ENCODE measurements at places on chromosomes 12 and 14.
A peak's percentile ranks its signal among the peaks of the same experiment; 100 is the strongest.

DNA sequence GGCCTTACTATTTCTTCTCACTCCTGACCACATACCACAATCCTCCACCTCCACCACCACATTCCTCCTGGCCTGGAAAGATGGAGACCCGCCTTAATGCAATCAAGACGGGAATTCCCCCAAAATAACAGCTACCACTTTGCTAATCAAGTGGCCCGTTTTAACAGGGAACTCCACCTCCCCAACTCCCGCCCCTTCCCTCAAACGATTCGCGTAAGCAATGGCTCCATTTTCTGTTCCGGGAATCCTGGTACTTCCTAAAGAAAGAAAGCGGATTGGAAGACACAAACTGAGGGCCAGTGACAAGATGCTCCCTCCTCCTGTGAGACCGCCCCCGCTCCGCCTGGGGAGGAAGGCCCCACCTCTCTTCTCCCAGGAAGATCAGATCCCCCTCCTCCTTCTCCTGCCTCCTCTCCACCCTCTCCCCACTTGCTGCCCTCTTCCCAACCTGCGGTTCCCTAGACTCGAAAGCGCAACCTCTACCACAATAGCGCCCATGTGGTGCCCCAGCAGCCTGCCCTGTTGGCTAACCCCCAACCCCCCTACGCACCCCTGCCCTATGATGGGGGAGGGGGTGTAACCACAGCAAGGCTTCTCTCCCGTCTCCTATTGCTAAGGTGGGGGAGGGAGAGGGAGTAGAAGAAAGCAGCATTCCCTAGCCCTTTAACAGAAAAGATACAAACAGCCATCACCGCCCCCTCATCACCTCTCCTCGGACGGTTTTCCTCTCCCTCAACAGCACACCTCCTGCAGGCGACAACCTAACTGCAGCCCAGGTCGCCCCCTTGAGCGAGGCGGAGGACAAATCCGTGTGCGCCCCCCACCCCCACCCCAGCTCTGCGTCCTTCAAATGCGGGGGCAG is 777 bp downstream of the ARF3 start:
- peaks cover 27% of the 10 kb centered on the region for H3K36me3 ChIP-seq
- peak overlapping the region; percentile 69 for H3K4me3 ChIP-seq
- H3K27ac ChIP-seq, result peak overlapping the region; percentile 48
- DNase-seq, result peak; percentile 91
- no peaks in the 10 kb centered on the region for H3K27me3 ChIP-seq

- peaks cover 24% of the 10 kb centered on the region for H3K4me1 ChIP-seq
- H3K27ac ChIP-seq, result 0 out of 2 replicates have a peak overlapping the region, but pooled peaks have one; percentile 28
- no peaks in the 10 kb centered on the region for H3K27me3 ChIP-seq
Observed at GRCh38 chr14:26395726-26396125, 202.1 kb downstream of the NOVA1 start.

GRCh38 chr12:125064492-125064891 is 743 bp upstream of the AACS start:
- DNase-seq, result no peak
- H3K4me1 ChIP-seq, result peaks cover 16% of the 10 kb centered on the region

DNA sequence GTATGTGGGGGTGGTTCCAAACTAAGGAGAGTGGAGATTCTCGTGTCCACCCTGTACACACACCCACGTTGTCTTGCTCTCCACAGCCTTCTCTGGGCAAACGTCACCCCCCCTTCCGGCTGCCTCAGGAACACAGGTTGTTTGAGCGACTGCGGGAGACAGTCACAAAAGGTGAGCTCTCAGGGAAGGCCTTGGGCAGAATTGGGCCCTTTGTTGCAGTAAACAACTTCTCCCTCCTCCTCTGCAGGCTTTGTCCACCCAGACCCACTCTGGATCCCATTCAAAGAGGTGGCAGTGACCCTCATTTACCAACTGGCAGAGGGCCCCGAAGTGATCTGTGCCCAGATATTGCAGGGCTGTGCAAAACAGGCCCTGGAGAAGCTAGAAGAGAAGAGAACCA is 8.1 kb upstream of the GAPDH start:
- H3K4me1 ChIP-seq, result peaks cover 34% of the 10 kb centered on the region
- H3K36me3 ChIP-seq, result peaks cover 79% of the 10 kb centered on the region
- H3K4me3 ChIP-seq, result no peak overlapping the region
- no peak for DNase-seq
- no peak overlapping the region for H3K27ac ChIP-seq
- no peaks in the 10 kb centered on the region for H3K27me3 ChIP-seq

DNA sequence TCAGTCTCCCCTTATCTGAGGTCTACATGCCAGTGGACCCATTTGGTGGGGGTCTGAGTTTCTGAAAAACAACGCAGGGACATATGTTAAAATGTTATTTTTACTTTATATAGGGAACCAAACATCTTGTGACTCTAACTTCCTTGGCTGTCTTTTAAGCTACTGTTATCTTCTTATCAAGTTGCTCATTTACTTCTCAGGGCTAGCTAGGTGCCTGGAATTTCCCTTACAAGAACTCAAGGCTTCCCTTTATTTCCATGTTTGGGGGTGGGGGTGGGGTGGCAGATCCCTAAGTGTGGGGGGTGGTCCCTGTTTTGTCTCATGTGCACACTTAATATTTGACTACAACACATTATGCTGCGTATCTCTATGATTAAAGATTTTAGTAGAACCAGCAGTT is 31.6 kb downstream of the PPP1R36 start:
- no peaks in the 10 kb centered on the region for H3K4me1 ChIP-seq
- H3K27ac ChIP-seq, result no peak overlapping the region
- no peaks in the 10 kb centered on the region for H3K36me3 ChIP-seq
- DNase-seq, result no peak

DNA sequence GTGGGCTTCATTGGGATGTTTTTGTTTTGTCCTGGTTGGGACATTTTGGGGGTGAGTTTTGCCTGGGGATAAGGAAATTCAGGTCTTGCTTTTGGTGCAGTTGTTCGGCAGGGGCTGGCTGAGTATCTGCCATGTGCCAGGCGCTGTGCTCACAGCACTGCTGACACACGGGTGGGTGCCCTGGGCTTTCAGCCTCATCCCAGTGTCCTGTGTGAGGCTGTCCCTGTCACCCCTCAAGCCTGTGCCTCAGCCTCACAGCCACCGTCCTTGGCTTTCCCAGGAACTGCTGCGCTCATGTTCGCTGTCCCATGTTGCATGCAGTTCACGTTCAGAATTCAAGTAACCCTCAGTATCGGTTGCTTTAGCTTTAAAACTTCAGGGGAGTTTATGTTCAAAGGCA is 24.9 kb downstream of the XRCC3 start:
- H3K36me3 ChIP-seq, result peaks cover 66% of the 10 kb centered on the region
- H3K4me3 ChIP-seq, result no peak overlapping the region
- no peak for DNase-seq
- peaks cover 15% of the 10 kb centered on the region for H3K4me1 ChIP-seq

DNA sequence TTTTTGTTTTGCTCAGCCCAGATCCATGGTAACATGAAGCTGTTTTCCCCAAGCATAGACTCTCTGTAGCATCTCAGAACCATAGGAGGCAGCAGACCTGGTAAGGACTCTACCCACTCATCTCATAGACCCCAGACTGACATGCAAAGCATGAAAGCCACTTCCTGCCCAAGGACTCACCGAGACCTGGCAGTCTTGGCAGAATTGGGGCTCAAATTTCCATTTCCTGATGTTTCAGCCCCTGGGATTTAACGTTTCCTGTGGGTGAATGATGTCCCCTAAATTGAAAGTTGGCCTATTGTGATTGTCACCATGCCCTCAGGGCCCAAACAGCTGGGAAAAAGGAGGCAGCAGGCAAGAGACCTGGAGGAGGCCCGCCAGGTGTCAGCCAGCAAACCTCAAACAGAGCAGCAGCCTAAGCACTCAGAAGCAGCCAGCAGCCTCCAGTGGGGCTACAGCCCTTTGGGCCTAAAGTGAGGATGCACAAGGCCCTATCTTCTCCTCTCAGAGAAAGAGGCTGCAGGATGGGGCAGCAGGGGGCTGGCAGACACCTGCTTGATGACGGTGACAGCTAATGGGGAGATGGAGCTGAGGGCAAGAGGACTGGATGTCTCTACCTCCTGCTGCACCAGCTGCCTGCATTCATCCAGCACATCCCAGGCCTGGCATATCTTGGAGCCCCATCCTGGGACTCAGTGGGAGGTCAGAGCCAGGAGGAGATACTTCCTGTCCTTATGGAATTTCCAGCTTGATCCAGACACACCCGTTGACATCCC is 8.5 kb downstream of the KRT85 start:
- H3K4me1 ChIP-seq, result no peaks in the 10 kb centered on the region
- no peak overlapping the region for H3K4me3 ChIP-seq
- no peak for DNase-seq
- H3K27ac ChIP-seq, result no peak overlapping the region
- H3K36me3 ChIP-seq, result no peaks in the 10 kb centered on the region

GRCh38 chr14:77681196-77682157 is 26.3 kb downstream of the ALKBH1 start:
- peak overlapping the region; percentile 42 for H3K27ac ChIP-seq
- peaks cover 30% of the 10 kb centered on the region for H3K36me3 ChIP-seq
- H3K4me1 ChIP-seq, result peaks cover 21% of the 10 kb centered on the region
- no peak overlapping the region for H3K4me3 ChIP-seq
- no peak for DNase-seq
- H3K27me3 ChIP-seq, result no peaks in the 10 kb centered on the region

GRCh38 chr14:63468294-63468693 is 74.9 kb downstream of the PPP2R5E start:
- no peak for DNase-seq
- H3K27me3 ChIP-seq, result no peaks in the 10 kb centered on the region
- no peaks in the 10 kb centered on the region for H3K36me3 ChIP-seq
- H3K27ac ChIP-seq, result peak overlapping the region; percentile 58
- no peak overlapping the region for H3K4me3 ChIP-seq

- H3K27me3 ChIP-seq, result no peaks in the 10 kb centered on the region
- no peak overlapping the region for H3K27ac ChIP-seq
- no peak overlapping the region for H3K4me3 ChIP-seq
- H3K4me1 ChIP-seq, result no peaks in the 10 kb centered on the region
- DNase-seq, result no peak
- H3K36me3 ChIP-seq, result no peaks in the 10 kb centered on the region
Observed at GRCh38 chr12:105773471-105773870, 365.3 kb downstream of the NUAK1 start.

DNA sequence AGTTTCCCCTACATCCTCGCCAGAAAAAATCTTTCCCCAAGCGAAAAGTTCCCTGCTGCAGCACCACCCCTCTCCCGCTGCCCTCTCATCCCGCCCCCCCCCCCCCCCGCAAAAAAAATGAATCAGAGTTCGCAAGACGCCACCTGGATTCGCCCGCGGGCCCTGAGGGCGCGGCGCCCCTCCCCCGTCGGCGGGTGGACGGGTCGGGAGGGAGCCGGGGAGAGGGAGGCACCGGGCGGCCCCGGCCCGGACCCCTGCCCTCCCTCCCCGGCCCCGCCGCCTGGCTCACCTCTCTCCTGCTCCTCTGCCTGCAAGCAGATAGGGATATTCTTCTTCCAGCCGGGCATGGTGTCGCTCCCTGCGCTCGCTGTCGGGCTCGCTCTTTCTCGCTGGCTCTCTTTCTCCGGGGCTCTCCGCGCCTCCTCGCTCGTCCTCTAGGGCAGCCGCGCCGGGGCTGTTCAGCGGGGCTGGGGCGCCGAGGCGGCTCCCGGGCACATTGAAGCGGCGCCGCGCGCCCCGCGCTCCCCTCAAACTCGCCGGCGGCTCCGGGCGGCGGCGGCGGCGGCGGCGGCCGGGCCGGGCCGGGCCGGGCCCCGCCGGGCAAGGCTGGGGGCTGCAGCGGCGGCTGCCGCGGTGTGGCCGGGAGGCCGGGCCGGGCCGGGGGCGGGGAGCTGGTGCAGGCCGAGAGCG is 200.3 kb upstream of the CAND1 start:
- H3K27ac ChIP-seq, result peak overlapping the region; percentile 48
- peak; percentile 52 for DNase-seq
- H3K27me3 ChIP-seq, result no peaks in the 10 kb centered on the region
- no peaks in the 10 kb centered on the region for H3K36me3 ChIP-seq

DNA sequence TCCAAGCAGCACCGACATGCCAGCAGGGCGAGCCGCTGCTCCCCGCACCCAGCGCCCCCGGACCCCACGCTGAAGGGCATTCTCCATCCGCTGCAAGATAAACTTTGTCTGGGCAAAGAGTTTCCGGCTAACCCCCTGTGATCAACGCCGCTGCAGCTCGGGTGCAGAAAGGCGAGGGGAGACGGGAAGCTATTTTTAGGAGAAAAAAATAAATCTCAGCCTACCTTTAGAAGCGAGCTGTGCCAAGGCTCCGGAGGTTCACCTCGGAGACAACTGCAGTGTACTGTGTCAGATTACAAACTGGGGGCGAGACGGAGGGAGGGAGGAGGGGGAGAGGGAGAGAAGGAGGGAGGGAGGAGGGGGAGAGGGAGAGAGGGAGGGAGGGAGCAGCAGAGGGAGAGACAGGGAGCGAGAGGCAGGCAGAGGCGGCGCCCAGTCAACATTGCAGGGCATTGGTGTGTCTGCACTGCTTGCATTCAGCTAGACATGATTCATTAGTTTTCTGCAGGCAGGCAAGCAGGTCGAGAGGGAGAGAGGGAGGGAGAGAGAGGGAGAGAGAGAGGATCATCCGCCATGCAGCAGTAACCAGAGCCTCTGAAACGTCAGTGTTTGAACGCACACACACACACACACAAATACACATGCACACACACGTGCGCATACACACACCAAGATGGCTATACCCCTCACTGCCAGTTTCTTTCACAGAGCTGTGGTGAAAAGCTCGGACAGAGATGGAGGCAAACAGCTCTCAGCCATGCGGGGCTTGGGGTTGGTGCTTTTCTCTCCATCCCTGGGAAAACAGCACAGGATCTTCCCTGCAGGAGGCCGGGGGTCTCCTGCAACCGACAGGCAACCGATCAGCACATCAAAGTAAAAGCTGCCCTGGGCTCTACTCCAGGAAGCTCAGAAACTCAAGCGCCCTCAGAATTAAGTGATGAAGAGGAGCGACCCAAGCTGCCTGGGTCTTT is at the start of gene RIMBP2:
TSS of gene RIMBP2 (minus strand) at position 302 of the 971 bp plus-strand sequence. CDS start 237,286 bp downstream, outside the sequence.
- no peaks in the 10 kb centered on the region for H3K4me1 ChIP-seq
- H3K27me3 ChIP-seq, result peaks cover 71% of the 10 kb centered on the region
- DNase-seq, result no peak
- H3K4me3 ChIP-seq, result no peak within 1 kb of the TSS
